ENCODE measurements at places on chromosomes 12 and 14. TPM values are rescaled to one million over a fixed set of nuclear protein-coding genes. Genes with fewer than 3 reads are reported as not detected.
A peak's percentile ranks its signal among the peaks of the same experiment; 100 is the strongest.

DNA sequence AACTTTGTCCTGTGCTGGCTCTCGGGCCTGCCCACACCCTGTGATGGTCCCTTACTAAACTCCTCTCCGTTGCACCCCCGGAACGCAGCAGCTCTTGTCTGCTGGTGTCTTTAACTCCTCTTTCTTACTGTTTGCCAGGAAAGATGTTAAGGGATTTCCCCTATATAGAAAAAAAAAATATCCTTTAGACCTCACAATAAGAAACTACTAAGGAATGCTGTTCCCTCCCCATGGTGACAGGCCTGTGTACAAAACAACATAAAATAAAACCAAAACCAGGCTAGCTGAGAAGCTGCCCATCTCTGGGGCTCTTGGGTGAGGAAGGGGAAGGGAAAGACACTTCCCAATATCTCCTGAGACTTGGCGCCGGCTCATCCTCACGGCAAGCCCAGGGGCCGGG lies 95.4 kb downstream of the CHGA start:
- DNase-seq: no peak

Gene KIF26A
- 1.3 TPM for total RNA-seq

GRCh38 chr12:55686366-55687010 lies 21.2 kb downstream of the ITGA7 start:
- DNase-seq: no peak

- no peak for DNase-seq
Measured at GRCh38 chr12:10256064-10256463, 43.4 kb downstream of the GABARAPL1 start.

- DNase-seq: no peak
Measured at GRCh38 chr14:98579140-98579539, 692.9 kb downstream of the BCL11B start.

Gene NOP9
- total RNA-seq: 17.2 TPM

Gene SELPLG
- 2.4 TPM for total RNA-seq

Gene OTOGL
- 0.03 TPM for total RNA-seq

DNA sequence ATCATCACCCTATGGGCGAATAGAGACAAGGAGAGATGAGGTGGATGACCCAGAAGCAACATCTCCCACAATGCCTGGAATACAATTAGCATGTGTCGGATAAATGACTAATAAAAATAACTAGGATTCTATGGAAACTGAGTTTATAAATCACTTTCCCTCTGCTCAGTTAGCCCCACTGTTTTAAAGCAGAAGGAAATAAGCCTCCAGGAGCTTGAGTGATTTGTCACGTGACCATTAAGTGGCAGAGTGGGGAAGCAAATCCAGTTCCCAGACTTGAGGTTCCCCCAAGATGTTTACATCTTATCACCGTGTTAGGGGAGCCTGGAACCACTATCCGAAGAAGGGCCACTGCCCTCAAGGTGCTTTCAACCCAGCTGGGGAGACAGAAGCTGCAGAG lies 136.5 kb upstream of the CCND2 start:
- no peak for DNase-seq

DNA sequence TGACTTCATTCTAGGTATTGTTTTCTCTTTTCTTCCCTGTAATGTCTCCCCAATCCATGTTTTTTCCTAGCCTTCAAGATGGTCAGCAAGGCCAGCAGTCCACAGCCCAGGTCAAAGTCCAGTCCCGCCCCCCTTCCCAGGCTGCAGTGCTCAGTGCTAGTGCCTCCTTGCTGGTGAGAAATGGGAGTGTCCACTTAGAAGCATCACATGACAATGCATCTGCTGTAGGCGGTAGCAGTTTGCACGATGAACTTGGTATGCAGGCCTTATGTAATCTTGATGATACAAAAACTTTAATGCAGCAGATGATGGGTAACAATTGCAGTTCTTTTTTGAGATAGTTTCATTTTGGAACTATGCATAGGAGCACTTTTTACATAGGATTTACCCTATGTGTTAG lies 88.4 kb downstream of the PCNX1 start:
- DNase-seq: no peak

DNA sequence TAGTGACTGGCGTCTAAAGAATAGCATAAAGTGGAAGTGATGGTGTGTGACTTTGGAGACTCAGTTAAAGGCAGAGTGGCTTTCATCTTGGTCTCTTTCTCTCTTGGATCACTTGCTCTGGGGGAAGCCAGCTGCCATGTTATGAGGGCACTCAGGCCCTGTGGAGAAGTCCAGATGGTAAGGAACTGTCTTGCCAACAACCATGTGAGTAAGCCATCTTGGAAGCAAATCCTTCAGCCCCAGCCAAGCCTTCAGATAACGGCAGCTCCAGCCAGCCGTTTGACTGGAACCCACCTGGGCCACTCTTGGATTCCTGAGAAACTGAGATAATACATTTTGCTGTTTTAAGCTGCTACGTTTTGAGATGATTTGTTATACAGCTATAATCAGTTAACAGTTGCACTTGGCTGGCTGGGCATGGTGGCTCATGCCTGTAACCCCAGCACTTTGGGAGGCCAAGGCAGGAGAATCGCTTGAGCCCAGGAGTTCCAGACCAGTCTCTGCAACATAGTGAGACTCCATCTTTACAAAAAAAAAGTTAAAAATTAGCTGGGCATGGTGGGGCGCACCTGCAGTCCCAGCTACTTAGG lies 7.7 kb upstream of the LRRC23 start:
- DNase-seq: no peak

DNA sequence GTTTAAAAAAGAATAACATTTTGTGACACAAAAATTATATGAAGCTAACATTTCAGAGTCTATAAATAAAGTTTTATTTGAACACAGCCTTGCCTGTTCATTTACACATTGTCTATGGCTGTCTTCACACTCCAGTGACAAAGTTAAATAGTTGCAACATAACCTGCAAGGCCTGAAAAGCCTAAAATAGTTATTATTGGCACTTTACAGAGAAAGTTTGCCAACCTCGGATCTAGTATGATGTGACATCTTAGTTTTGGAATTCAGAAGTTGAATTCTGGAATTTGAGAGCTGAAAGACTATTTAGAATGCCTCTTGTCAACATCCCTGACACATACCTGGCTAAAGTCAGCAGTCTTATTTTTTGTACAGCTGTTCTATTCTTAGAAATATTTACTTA lies 68.3 kb downstream of the DYRK2 start:
- no peak for DNase-seq

- no peak for DNase-seq
Measured at GRCh38 chr14:103872481-103873113, 25.2 kb upstream of the PPP1R13B start.

DNA sequence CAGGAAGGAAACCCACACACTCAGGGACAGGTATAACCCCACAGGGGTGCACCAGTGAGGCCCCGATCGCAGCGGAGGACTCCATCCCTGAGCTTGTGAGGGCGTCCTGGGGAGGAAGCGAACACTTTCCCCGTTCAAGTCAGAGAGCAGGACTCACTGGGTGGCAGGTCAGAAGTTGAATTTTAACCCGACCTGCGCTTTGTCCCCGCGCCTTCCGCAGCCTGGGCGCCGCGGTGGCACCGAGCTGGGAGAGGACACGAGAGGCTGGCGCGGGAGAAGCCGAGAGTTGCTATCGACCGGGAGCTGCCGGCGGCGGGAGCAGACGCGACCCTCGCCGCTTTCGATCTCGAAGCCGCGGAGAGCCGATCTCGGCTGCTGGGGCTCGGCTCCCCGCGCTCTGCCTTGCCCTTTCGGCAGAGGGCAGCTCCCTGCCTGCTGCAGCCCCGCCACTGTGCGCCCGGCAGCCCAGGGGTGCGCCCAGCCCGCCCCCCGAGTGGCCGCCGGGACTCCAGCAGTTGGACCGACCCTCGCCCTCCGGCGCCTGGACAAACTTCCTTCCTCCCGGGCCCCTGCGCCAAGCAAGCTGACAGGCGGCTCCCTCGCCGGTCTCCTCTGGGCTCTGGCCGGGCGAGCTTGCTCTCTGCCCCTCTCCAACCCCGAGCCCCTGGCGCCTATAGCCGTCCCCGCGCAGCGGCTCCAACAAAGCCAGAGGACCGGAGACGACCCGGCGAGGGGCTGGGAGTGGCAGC lies 918 bp downstream of the LIN7A start:
- peak; percentile 90 for DNase-seq

- DNase-seq: no peak
Measured at GRCh38 chr12:114701104-114701414, 17.1 kb upstream of the TBX3 start.

Gene RALGAPA1
- total RNA-seq: 21.1 TPM

DNA sequence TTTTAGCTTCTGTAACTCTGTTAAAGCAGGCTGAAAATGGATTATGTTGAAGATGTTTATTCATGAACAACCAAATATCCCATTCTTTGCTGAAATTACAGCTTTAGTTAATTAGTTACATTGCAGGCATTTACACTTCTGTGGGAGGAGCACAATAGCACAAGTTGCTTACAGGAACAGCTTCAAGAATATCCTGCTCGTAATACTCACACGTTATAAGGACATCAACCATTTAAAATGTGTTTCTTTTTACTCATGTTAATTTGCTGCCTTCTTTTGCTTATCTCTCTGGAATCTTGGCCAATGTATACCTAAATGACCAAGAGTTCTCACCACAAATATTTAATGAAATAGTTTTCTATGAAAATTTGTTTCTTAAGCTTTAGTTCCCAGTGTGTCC lies 305.2 kb upstream of the SYT1 start:
- no peak for DNase-seq

GRCh38 chr12:115895247-115895646 lies 382.2 kb downstream of the MED13L start:
- no peak for DNase-seq

GRCh38 chr12:46108721-46109120 lies 118.3 kb upstream of the SCAF11 start:
- no peak for DNase-seq
